HS-27A (cell line): ENCODE measurements at places on chromosomes 12 and 14.

GRCh38 chr14:56122301-56122700 lies 4.1 kb downstream of the PELI2 start:
- DNase-seq, result no peak

- no peak for DNase-seq
These were observed 343.1 kb downstream of the FLRT2 start for GRCh38 chr14:85873006-85873405.

GRCh38 chr12:79267580-79267979 lies 403.0 kb downstream of the SYT1 start:
- DNase-seq, result no peak

DNA sequence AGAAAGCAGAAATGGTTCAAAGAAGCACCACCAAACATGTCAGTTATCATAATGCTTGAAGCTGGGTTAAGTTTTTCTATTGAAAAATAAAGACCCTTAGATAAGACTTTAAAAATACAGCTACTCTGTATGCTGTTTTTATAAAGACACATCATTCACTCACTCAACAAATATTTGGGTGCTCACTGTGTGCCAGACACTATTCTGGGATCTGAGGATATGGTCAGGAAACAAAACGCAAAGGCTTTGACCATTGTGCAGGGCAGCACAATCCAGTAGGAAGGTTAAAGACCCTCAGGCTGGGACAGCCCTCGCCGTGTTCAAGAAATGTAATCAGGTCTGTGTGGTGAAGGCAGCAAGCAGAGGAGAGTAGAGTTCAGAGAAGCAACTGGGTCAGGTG lies 38.0 kb upstream of the DPY19L2 start:
- no peak for DNase-seq

GRCh38 chr14:32081901-32082300 lies 4.8 kb downstream of the ARHGAP5 start:
- DNase-seq, result no peak

DNA sequence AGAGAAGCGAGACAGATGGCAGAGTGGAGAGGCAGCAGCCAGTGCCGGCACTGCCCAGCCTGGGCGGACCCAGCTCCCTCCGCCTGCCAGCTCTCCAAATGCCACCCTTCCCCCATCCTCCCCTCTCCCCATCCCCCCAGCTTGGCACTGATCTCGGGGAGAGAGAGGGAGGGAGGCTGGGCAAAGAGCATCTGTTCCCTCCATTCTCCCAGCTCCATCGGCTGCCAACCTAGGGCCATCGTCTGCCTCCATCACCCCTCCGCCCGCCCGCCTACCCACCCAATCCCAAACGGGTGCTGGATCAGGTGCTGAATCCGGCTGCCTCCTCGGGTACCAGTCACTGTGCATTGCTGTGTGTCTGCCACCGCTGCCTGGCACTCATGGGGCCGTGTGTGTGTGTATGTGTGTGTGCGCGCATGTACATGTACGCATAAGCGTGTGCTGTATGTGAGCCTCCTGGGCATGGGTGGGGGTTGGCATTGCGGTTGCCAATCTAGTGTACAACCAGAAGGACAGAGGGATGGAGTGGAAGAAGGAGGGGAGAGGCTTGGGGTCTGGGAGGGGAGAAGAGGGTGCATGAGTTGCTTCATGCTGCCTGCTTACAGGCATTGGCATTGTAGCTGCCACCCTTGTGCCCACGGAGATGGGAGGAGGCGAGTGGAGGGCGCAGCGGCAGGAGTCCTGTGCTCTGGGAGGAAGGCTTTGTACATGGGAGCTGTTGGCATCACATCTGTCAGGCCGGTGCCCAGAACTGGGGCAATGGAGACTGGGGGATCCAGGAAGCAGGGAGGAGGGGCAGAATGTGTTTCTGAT lies 38.4 kb downstream of the ZFHX2 start:
- DNase-seq, result no peak

- no peak for DNase-seq
These were observed 161.3 kb downstream of the C12orf42 start for GRCh38 chr12:103334466-103334865.

- DNase-seq, result no peak
These were observed 16.6 kb downstream of the NOXRED1 start for GRCh38 chr14:77406718-77407117.

- DNase-seq, result peak; percentile 11
These were observed 28.8 kb downstream of the SPRING1 start for GRCh38 chr12:116708826-116709756.

- no peak for DNase-seq
These were observed at the start of gene DEGS2 for GRCh38 chr14:100159094-100159864. DEGS2 (minus strand) TSS chr14:100159645; CDS start chr14:100159587, 58 bp downstream.

DNA sequence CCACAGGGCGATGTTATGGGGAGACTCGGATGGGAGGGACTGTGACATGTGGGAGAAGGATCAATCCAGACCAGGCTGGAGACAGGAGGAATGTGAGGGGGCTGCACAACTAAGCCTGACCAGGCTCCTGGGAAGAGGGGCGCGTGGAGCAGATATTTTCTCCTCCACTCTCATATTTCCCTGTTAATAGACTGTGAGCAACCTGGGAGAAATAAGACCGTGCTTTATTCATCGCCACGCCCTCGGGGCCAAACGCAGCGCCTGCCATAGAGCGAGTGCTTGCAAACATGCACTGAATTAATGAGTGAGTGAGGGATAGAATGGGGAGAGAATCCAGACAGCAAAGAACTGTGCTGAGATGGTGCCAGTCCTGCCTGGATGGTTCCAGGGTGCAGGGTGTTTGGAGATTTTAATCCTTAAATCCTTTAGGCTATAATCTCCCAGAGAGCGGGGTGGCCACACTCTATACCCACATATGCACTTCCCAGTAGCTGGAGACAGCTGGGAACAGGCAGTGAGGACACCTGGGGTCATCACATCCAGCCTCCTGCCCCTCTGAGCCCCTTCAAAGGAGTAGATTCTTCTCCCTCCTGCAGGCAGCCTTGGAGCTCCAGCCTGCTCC lies 13.6 kb upstream of the FAIM2 start:
- DNase-seq, result no peak

- no peak for DNase-seq
These were observed 177.1 kb downstream of the RMST start for GRCh38 chr12:97639702-97640101.

- DNase-seq, result no peak
These were observed 52.1 kb downstream of the PSMA6 start for GRCh38 chr14:35344107-35344807.

GRCh38 chr14:95577067-95577800 lies 42.4 kb downstream of the GLRX5 start:
- DNase-seq, result no peak

- DNase-seq, result no peak
These were observed 23.3 kb upstream of the EMP1 start for GRCh38 chr12:13173012-13173932.

DNA sequence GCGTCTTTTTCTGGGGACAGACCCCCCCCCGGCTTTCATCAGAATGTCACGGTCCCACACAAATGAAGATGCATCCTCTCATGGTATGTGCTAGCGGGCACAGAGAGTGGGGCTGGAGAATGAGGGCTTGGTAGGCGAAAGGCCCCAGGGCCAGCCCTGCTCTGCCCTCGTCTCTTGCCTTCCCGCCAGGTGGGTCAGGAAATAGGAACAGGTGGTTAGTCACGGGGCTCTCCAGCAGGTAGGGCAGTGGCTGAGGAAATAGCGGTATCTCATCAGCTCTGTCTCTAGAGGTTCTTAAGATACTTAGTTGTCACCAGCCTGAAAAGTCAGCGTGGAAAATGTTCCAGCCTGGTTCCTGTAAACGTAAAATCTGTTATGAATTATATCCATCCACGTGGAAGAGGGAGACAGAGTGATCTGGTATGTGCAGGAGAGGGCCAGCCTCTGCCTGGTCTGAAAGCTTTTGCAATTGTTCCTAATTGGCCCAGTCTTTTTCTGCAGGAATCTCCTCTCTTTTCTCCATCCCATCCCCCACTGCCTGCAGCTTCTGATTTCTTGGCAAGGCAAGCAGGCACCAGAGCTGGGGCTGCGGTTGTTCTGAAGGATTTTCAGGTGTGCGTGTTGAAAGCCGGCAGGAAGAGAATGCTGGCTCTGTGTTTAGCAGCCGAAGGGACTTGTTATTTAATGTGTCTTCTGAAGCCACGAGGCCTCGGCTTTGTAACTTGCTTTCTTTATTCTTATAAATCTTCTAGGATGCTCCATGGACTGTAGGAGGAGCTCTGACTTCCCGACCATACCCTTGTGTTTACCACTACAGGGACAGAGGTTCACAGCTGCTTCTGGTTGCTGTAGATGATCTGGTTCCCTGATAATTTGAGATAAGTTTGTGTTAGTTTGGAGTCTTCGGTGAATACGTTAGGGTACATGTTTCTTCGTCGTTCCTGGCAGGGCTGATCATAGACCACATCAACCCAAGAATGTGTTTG lies 131.1 kb downstream of the CACNA1C start:
- DNase-seq, result no peak

DNA sequence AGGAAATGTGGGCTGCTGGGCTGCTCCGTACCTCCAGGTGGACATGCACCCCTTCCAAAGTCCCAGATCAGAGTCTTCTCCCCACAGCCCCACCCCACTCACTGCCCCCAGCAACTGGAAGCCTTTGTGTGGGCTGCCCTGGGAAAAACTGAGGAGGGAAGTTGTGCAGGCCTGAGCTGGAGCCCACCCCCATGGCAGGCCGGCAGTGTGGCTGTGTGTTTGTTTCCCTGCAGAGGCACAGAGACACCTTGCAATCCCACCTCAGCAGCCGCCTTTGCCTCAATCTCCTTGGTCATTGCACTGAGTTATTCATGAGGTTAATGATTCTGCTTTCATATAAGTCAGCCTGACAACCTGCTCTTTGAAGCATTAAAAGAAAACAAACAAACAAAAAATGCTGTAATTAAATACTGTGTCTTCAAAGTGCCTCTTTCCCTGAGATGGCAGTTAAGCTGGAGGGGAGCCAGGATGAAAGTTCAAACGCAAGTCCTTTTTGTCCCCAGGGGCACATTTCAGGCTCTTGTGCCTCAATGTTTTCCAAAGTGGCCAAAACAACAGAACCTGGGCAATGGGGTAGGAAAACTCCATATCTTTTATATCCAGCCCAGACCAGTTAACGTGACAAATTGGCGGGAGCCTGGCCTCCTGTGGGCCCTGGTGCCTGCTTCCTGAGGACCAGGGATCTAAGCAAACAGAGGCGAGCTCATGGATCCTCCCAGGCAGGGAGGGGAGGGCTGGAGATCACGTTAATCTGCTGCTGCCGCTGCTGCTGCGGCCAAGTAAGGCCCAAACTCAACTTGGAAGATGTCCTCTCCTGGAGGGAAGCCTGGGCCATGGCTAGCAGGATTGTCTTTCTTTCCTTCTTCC lies 51.9 kb upstream of the TSPAN11 start:
- no peak for DNase-seq

DNA sequence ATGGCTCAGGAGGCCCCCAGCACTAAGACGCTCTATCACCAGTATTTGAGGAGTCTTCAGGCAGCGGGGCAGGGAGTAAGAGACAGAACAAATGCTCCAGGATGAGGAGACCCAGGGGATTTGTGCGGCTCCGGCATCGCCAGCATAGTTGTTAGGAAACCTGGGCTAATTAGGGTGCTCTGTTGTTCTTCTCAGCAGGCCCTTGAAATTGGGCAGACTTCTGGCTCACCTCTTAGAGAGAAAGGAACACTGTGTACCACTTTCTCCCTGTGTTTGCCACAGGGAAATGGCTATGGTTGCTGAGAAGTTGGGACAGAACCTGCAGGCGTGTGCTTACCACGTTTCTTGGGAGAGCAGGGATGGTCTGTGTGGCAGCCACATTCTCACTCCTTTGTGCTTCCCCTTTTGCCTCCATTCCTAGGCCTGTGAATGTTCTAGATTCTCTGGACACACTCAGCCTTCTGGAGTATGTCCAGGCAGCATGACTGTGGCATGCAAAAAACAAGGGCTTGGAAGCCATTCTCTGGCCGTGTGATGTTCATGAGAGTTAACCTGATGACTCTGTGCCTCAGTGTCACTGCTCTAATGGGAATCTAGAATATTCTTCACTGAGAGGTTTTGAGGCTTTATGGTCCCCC lies 109.0 kb downstream of the CHST11 start:
- no peak for DNase-seq

- DNase-seq, result no peak
These were observed 178.9 kb upstream of the ALG10B start for GRCh38 chr12:38137716-38138115.

DNA sequence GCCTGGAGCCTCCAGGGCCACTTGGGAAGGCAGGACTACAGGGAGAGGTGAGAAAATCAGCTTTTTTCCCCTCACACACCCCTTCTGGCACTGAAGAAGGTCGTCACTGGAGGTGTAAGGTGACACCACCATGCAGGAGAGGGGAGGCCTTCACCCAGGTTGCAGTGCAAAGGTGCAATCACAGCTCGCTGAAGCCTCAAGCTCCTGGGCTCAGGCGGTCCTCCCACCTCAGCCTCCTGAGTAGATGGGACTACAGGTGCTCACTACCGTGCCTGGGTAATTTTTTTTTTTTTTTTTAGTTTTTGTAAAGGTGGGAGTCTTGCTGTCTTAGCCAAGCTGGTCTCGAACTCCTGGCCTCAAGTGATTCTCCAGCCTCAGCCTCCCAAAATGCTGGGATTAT lies 93.6 kb downstream of the TNFAIP2 start:
- no peak for DNase-seq

- no peak for DNase-seq
These were observed 1133.8 kb upstream of the SEL1L start for GRCh38 chr14:82667501-82667900.

DNA sequence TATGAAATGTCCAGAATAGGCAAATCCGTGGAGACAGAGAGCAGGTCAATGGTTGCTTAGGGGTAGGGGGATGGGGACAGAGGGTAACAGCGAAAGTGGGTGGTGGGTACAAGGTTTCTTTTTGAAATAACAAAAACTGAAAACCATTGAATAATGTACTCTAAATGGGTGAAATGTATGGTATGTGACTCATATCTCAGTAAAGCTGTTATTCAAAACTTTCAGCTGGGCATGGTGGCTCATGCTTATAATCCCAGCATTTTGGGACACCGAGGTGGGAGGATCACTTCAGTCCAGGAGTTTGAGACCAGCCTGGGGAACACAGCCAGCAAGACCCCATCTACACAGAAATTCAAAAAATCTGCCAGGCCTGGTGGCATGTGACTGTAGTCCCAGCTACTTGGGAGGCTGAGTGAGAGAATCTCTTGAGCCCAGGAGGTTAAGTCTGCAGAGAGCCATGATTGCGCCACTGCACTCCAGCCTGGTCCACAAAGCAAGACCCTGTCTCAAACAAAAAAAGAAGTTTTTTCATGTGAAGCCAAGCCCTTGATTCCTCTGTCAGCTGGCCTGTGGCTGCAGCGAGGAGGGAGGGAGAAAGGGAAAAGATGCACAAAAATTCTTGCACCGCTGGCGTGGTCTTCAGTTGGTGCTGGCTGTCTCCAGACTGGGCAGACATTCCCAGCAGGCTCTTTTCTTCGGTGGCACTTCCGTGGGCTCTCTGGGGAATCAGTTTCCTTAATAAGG lies 248.2 kb downstream of the SLC41A2 start:
- DNase-seq, result no peak

GRCh38 chr12:59076622-59077021 lies 156.3 kb upstream of the LRIG3 start:
- no peak for DNase-seq
